ENCODE measurements at places on chromosomes 5 and 9.
A peak's percentile ranks its signal among the peaks of the same experiment; 100 is the strongest.

DNA sequence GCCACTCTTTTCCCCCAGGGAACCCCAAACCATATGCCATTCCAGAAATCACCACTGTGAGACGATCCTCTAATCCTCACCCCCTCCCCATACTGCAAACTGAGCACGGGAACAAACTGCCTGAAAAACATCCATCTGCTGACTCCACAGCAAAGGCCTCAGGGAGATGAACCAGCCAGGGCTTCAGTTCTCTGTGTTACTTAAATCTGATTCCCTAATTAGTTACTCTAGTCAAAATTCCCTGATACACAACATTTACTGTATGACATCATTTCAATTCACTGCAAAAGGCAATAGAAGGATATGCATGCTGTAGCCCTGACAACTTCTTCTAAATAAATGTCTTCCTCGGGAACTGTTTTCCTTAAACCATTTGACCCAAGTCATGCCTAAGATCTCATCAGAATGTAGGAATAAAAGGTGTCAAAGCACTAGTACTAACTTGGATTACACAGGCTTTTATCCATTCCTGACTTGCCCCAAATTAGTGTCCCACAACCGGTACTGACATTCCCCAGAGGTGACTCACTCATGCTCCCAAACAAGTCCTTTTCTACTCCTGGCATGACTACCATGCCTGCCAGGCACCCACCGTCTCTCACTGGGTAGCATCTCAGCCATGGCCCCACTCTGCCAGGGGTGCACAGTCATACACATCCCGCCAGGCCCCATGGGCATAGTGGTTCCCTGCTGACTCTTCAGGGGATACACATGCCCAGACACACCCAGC, 35.0 kb downstream of the MTX3 start:
- no peak for DNase-seq

DNA sequence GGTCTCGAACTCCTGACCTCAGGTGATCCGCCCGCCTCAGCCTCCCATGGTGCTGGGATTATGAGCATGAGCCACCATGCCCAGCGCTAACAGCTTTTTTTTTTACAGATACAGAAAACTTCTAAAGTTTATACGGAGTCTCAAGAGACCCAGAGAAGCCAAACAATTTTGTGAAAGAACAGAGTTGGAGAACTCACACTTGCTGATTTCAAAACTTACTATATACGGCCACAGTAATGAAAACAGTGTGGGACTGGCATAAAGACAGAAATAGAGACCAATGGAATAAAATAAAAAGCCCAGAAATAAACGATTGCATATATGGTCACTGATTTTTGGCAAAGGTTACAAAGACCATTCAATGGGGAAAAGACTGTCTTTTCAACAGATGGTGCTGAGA, 85.6 kb upstream of the CACNA1B start:
- no peak for DNase-seq

DNA sequence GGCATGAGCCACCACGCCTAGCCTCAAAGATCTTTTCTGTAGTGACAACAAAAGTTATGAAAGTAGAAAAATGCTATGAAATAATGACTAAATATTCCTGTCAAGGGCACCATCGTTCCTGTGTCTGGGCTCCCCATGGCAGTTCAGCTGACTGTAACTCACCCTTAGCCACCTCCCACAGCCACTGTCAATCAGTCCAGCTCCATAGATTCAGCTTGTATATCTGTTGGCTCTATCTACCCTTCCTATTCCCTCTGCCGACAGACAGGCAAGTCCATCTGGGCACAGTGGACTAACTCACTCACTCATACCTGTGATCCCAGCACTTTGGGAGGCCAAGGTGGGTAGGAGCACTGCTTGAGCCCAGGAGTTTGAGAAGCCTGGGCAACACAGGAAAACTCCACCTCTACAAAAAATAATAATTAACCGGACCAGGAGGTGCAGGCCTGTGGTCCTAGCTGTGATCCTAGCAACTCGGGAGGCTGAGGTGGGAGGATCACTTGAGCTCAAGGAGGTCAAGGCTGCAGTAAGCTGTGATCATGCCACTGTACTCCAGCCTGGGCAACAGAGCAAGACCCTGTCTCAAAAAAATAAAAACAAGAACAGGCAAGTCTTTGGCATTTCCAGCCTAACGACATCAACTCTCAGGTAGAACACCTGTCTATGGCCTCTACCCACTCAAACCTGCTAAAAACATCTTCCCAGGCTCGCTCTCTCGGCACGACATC, 6.2 kb downstream of the CAMSAP1 start:
- DNase-seq, result no peak

DNA sequence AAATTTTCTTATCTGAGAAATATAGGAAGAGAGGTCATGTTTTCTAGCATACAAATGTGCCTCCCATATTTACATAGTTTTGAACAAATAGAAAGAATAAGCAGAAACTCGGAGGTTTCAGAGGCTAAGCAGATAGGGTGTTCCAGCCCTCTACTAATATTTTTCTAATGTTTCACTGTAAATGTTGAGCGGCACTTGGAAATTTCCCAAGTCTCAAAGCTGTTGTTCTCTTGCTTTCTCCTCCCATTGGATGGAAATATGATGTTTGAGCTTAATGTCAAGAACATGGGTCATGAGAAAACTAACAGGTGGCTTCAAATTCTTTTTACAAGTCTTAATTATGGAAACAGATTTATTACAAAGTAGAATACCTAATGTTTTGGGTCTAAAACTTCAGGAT, 5.1 kb downstream of the SPINK1 start:
- no peak for DNase-seq

GRCh38 chr5:2302169-2302568, 419.4 kb upstream of the IRX4 start:
- no peak for DNase-seq

DNA sequence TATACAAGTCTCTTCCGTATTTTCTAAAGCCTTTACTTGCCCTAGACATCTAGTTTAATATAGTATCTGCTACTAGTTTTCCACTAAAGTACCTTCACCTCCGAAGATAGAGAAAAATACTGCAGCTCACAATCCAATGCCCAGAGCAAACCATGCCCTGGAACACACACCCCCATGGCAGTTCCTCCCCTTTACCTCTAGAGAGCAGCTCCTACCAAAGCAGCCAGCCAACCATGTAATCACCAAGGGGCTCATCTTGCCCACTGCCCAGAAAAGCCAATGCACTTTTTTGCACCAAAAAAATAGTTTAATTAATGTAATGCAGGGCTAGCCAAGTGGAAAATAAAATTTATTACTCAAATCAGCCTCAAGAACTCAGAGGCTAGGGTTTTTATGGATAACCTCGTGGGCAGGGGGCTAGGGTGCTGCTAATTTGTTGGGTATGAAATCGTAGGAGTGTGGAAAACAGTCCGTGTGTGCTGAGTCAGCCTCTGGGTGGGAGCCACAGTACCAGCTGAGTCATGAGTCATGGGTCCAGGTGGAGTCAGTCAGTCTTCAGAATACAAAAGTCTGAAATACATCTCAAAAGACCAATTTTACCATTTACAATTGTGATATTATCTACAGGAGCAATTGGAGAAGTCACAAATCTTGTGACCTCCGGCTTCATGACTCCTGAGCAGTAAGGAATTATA, 120.1 kb upstream of the ACO1 start:
- no peak for DNase-seq

DNA sequence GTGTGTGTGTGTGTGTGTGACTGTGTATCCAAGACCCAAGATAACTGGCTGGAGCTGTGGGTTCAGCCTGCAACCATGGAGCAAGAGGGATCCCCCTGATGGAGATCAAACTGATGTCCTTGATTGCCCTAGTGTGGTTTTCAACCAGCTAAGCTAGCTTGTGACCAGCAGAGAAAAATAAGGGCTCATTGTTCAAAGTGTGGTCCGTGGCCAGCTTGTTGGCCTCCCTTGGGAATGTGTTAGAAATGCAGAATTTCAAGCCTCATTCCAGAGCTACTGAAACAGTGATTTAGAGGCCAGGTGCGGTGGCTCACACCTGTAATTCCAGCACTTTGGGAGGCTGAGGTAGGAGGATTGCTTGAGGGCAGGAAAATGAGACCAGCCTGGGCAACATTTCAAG, 79.9 kb downstream of the ACER2 start:
- no peak for DNase-seq

GRCh38 chr5:73751254-73751914, 125.4 kb downstream of the ARHGEF28 start:
- DNase-seq, result no peak

- no peak for DNase-seq
Measured at GRCh38 chr9:76571743-76572146, 112.8 kb downstream of the GCNT1 start.

DNA sequence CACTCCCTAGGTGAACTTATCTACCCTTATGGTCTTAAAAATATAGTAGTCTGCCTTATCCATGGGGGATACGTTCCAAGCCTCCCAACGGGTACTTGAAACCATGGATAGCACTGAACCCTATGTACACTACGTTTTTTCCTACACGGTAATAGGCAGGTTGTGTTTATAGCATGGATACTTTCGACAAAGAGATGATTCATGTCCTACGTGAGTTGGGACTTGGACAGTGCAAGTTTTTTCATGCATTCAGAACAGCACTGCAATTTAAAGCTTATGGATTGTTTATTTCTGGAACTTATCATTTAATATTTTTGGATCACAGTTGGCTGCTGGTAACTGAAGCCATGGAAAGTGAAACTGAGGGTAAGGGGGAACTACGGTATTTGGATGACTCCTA, 88.1 kb downstream of the CNTLN start:
- no peak for DNase-seq

DNA sequence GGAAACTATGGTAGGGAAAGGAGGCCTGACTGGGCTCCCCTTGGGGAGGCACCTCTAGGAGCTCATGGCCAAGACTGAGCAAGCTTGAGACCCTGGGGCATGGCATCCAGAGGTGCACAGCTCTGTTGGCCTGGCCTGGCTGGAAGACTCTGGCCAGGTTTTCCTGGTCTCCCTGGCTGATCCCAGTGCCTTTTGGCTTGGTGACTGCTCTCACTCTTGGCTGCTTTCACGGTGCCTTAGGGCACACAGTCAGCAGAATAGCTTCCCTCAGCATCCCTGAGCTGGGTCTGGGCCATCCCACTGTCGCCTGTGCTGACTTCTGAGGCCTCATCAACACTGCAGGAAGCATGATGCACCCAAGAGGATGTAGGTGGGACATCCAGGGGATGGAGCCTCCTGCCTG, 13.4 kb upstream of the DELE1 start:
- DNase-seq, result peak; percentile 16

Data from activated T-cell treated with anti-CD3 and anti-CD28 coated beads, Interleukin-2, amount 50 U/mL, for 48 hours (primary cell).